T-helper 9 cell (primary cell): ENCODE measurements at places on chromosomes 2 and 18.

DNA sequence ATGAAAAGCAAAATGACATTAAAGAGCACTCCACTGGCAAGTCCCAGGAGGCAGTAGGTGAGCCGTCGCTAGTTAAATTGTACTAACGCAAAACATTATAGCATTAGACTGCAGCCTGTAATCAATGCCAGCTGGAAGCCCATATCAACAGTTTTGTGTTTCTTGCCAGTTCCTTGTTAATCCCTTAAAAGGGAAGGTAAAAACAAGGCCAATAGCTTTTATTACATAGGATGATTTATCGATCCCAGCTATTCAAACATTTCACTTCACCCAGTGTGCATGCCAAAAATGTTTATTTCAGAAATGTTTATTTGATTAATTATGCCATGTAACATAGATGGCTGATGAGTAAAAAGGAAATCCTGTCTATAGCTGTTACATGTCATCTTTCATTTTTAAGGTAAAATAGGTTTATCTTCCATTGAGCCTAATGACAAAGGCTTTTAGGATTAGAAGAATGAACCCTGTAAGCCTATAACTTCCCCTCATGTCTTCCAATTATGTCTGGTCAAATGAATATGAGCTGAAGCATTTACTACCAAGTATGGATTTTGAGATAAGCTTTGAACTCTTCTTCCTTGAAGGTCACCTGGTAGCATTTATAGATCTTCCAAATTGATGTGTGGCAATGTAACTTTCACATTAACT, 591.2 kb downstream of the RNF144A start:
- no peak for DNase-seq

DNA sequence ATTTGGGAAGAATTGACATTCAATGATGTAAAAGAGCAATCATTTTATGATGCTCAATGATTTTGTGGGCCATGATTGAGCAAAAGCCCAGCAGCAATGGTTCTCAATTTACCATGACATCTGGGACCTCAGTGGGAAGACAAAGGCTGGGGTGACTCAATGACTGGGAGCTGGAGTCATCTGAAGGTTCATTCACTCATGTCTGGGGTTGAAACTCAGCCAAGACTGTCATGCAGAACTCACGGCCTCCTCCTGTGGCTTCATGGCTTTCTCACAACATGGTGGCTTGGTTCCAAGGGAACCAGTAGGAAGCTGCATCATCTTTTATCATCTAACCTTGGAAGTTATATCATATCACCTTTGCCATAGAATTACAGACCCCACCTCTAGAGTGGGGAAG, 45.1 kb upstream of the CD226 start:
- no peak for DNase-seq

- no peak for DNase-seq
Observed at GRCh38 chr2:180077295-180077906, 70.3 kb upstream of the CWC22 start.

- DNase-seq = no peak
Observed at GRCh38 chr2:107336526-107336925, 450.6 kb upstream of the ST6GAL2 start.
